ENCODE measurements at places on chromosomes 7 and 10.

DNA sequence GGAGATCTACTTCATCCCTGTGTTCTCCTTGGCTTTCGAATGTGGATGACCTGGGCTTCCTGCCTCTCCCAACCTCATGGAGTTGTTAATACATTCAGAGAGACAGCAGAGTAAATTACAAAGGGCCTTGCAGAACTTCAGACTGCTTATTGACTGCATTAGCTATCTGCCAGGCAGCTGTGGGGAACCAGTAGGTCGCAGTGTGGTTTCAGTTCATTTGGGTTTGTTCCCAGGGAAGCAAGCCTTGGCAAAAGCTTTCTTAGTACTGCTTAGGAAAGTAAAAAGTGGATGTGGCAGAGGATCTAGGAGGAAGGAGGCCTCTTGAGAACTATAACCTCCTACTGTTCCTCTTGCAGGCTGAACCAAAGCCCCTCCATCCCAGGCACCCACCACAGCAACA, 9.2 kb downstream of the NPFFR1 start:
- no peak for DNase-seq

GRCh38 chr10:61701055-61701705, 38.5 kb downstream of the CABCOCO1 start:
- DNase-seq: no peak

GRCh38 chr10:70509757-70510147, 31.2 kb downstream of the PALD1 start:
- no peak for DNase-seq

DNA sequence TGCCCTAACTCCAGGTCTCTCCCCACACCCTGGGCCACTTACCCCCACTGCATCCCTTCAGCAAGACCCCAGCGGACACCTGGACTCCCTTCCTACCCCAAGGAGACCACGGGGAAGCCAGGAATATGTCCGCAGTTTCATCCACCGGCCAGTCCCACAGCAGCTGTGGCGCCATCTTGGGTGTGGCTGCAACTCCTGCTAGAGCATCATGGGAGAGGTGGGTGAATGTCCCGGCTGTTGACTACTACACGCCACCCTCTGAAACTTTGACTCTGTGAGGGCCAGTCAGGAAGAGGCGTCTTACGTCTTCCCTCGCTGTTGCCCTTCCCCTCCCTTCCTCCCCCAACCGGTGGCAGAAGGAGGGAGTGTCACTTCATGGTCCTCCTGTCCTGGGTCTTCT, 238.3 kb upstream of the RNF32 start:
- no peak for DNase-seq

GRCh38 chr10:99965700-99966099, 44.0 kb downstream of the DNMBP start:
- no peak for DNase-seq

- DNase-seq: no peak
These were observed 580.5 kb downstream of the REEP3 start for GRCh38 chr10:64101606-64102263.

- DNase-seq: no peak
These were observed 36.4 kb downstream of the MINPP1 start for GRCh38 chr10:87541114-87541513.

- DNase-seq: no peak
These were observed 169.6 kb downstream of the MTERF1 start for GRCh38 chr7:91710881-91711280.

DNA sequence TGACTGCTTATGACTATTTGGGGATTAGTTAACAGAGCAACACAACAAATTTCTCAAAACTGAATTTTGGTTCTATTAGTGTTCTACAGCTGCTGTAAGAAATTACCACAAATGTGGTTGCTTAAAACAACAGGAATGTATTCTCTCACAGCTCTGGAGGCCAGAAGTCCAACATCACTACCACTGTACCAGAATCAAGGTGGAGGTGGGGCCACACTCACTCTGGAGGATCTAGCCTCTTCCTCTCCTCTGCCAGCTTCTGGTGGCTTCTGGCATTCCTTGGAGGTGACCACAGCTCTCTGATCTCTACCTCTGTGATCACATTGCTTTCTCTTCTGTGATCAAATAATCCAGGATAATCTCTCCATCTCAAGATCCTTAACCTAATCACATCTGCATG, 194.7 kb upstream of the BMPER start:
- no peak for DNase-seq

- no peak for DNase-seq
These were observed 82.0 kb downstream of the FOXL3 start for GRCh38 chr7:371779-372545.

- no peak for DNase-seq
These were observed 26.9 kb downstream of the SLC35B4 start for GRCh38 chr7:134289841-134290240.

- no peak for DNase-seq
These were observed 29.9 kb downstream of the DNAJB6 start for GRCh38 chr7:157366722-157367121.

GRCh38 chr10:63901881-63902280, 380.7 kb downstream of the REEP3 start:
- DNase-seq: no peak

DNA sequence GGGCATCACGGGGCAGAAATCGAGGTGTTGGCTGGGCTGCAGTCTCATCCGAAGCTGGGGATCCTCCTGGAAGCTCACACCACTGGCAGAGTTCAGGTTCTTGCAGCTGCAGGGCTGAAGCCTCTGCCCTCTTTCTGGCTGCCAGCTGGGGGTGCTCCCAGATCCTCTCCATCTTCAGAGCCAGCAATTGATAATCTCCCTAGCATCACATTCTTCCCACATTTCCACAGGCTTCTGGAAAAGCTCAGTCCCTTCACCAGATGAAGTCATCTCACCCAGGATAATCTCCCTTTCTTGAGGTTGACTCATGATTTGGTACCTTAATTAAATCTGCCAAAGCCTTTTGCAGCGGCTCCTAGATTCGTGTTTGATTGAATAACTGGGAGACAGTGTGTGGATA, 55.2 kb downstream of the NRP1 start:
- no peak for DNase-seq

DNA sequence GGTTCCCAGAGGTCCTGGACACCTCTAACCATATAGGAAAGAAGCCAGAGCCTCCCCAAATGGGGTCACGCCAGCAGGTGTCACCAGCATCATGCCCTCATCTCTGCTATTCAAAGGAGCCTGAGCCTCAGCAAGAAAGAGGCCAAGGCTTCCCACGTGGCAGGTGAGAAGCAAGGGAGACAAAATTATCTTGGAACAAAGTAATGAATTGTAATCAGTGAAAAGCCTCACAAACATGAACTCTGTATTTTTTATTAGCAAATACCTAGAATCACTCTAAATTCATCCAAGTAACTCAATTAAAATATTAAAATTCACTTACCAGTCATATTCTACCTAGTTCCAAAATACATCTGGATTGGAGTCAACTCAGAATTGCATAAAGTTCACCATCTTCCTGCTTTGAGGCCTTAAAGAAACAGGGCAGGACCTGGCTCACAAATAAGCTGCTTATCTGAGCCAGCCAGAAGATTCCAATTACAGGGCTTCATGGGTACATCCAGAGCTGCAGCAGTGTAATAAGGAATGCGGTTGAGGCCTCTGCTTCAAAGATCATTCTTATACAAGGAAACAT, 68.7 kb downstream of the SGMS1 start:
- DNase-seq: no peak

- DNase-seq: no peak
These were observed 558 bp downstream of the TCTN3 start for GRCh38 chr10:95693071-95693667.

GRCh38 chr7:151306374-151306773, 35.2 kb upstream of the NUB1 start:
- no peak for DNase-seq

DNA sequence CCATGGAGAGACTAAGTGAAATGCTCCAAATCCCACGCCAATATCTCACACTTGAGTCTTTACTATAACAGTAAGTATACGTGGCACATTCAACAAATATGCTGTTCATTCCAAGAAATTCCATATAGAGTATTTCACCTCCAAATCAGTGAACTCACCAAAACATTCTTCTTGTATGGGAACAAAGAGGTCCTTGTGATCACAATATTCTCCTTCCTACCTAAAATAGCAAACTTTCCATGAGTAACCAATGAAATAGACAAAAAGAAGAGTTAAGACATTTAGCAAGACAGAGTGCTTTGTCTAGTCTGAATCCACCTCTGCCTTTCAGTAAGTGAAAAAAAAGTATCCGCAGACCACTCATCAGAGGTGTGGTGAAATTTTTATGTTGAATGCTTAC, 77.3 kb upstream of the NXPH1 start:
- DNase-seq: no peak

GRCh38 chr10:19918794-19919193, 102.6 kb downstream of the PLXDC2 start:
- no peak for DNase-seq

DNA sequence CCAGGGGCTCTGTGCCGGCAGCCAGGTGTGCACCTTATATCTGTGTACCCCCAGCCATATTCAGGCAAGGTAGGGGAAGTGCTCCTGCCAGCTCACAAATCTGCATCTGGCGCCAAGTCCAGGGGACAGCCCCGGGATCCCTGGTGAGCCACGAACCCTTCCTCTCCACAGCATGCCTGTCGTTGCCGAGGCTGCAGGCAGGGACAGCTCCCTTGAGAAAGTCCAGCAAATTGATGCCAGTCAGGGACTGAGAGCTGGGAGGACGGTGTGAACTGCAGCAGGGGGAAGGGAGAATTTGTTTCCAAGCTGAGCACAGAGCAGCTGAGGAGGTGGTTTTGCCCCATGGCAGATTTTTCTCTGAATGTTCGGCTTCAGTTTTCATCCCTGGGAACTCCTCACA, 919 bp downstream of the PLA2G12B start:
- no peak for DNase-seq

DNA sequence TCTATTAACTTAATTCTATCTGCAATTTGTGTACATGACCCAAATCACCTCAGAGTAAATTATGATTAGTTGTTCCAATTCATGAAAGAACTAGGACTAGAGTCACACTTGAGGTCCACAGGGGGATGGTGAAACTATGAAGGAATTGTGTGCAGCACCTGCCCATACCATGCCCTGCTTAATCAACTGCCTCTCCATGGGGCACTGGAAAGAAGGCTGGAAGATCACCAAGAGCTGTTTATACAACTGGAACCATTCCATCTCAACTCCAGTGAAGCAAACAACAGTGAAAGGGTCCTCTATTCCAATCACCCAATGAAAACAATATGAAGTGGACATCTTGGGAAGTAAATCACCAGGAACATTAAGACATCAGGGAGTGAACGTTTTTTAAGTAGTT, 98.7 kb upstream of the SEMA3D start:
- DNase-seq: no peak

DNA sequence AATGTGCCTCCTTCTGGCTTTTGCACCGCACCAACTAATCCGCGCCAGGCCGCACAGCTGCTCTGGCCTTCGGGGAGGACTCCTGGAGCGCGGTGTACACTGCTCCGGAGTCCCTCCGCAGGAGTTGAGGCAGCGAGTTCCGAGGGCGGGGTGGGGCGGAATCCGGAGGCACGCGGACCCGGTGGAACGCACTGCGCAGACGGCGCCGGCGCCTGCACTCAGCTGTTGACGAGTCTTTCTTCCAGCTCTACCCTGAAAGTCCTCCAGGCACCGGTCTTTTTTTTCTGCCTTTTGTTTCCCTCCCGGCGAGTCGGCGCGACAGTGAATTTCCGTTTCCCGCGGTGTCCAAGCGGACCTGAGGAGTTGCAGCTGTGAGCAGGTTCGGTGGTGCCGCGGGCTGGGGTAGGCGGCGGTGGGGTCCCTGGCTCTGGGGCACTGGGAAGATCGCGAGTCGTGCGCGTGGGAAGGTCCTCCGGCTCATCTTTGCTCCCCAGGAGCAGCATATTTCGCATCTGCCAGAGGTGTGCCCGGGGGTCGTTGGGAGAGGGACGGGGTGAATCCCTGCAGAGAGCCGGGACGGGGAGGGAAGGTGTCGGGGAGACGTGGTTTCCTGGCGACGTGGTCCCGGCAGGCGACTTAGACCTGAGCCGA, 44.1 kb downstream of the SFTPD start:
- DNase-seq: no peak

DNA sequence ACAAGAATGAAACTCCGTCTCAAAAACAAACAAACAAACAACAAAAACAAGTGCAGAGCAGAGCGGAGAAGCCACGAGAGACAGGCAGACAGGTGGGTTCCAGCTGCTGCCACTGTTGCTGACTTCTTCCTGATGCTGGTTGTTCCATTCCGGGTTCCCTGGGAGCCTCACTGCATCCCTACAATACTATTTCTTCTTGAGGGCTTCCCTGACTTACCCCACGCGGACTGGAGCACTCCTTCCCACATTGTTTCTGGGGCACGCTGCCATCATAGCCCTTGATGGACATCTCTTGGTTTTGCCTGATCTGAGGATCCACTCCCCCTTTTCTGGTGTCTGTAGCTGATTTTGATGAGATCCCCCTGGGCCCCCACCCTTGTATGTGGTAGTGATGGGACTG, 5.6 kb upstream of the NKX1-2 start:
- DNase-seq: no peak

DNA sequence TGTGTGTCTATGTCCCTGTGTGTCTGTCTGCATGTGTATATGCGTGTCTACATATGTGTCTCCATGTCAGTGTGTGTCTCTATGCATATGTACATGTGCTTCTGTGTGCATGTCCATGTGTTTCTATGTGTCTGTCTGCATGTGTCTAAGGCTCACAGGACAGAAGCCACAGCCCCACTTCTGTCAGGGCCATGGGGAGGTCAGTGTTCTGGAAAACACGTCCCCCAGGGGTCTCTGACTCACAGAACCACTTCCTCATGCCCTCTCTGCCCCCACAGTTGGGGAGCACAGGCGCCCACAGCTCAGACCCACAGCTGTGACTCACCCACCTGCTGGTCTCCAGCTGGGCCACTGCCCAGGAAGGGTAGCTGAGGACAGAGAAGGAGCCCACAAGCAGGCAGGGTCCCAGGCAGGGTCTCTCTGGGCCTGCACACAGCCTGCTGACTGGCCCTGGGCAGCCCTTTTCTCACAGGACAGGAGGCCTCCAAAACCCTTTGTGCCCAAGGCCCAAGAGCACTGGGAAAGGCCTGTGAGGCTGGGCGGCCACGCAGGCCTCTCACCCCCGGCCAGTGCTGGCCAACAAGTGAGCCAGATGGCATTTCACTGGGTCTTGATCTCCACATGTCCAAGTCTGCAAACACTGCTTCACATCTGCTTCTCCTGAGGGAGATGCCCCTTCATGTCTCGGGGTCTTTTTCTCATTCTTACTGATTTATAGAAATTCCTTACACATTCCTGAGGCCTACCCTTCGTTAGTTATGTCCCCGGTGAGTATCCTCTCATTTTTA, 102.9 kb upstream of the FAM20C start:
- no peak for DNase-seq

DNA sequence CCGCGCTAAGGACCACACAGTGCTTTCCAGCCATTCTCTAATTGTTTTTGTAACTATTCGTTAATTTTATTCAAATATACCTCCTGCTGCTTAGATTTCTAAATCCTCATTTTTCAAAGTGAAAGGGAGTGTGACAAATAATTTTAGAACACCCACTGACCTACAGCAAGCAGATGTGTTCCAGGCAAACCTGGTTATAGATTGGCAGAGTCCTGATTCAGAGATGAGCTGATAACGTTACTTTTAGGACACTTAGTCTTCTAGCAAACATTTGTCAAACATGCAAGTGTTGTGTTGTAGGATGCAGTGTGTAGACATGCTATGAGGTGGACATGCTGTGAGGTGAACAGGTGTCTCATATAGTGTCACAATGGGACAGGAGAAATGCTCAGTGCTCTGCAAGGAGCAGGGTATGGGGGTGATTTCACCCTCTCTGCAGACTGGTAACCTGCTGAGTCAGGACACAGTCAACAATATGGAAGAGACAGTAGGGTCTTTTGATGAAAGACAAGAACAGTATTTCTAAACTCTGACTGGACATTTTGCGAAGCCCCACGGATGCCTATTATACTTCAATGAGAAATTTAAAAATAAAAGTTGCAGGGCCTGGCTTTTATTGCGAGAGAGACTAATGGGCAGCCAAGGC, 92.2 kb upstream of the ANLN start:
- no peak for DNase-seq
